ENCODE measurements at places on chromosomes 3 and 15.

GRCh38 chr3:2579206-2579605 lies 480.5 kb downstream of the CNTN4 start:
- no peak for DNase-seq

GRCh38 chr3:3675801-3676200 lies 123.4 kb upstream of the LRRN1 start:
- no peak for DNase-seq

DNA sequence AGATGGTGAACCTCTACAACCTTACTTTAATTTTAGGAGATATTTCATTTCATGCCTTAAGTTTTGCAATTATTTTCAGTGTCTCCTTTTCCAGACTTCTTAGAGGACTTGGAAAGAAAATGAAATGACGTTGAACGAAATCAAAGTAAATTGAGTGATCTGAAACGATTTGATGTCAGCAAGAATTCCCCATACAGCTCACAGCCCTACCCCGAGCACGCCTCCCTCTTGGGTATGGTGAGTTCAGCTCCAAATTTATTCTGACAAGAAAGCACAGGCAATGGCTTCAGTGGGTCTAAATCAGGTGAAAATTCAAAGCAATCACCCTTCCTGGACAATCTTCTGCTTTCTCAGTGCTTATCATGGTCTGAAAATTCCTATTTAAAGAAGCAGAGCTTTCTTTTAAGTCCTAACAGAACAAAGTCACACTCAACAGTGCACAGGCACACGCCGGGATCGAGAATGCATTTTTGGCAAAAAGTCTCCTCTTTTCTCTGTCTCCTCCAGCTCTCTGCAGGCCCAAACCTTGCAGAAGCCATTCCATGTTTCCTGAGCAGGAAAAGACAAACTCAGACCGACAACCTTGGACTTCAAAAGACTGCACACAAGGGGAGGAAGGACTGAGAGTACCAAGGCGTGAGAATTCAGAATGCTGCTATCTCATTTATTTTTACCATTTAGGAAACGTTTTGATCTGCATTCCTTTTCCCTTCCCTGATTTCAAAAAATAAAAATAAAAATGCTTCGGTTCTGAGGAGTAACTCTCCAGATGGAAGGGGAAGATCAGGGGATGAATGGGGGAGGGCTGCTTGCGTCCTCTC lies 72.0 kb downstream of the CCNL1 start:
- DNase-seq = no peak

GRCh38 chr3:78659386-78659987 lies 1108.3 kb downstream of the ROBO1 start:
- no peak for DNase-seq

DNA sequence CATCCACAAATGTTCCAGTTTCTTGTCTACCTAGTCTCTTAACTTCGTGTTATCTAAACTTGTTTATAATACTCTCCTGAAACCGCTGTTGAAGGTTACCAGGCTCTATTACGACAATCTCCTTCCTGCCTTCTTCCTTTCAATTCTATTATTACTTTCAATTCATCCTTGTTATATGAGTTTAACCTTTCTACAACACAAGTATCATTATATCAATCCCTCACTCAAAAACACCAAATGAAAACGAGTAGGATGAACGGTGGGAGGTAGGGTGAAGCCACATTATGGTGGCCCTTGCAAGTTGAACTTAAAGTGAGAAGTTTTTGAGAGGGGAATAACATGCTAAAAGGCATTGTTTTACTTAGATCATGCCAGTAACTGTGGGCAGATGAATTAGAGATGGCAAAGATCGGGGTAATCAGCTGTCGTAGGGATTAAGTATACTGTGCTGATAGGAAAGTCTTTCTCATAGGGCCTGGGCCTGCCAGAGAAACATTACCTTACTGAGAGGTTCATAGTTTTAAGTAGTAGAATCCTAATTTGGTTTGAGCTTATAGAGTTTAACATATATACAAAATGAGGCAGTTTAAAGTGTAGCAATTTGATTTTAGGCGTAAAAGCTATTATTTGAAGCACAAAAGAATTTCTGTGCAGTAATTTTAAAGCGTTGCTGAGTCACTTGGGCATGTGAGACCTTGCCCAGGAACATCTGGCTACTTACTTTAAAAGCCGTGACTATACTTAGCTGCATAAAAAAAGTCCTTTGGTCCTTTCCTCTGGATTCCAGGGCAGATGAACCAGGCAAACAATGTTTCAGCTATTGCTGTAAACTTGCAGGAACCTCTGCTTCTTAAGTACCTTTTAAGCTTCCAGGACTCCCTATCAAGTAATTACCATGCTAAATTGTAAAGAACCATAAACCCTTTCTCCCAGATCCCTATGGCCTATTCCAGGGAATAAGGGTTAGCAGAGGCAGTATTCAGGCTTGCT lies 3.3 kb upstream of the CEP97 start:
- peak; percentile 38 for DNase-seq

GRCh38 chr3:159584421-159584820 lies 404.2 kb upstream of the IL12A start:
- no peak for DNase-seq

GRCh38 chr3:2354702-2355101 lies 256.0 kb downstream of the CNTN4 start:
- no peak for DNase-seq

- DNase-seq = no peak
These were observed 60.0 kb upstream of the TRPC1 start for GRCh38 chr3:142663865-142664264.

- DNase-seq = no peak
These were observed 498 bp downstream of the PDE12 start for GRCh38 chr3:57556459-57557084.

DNA sequence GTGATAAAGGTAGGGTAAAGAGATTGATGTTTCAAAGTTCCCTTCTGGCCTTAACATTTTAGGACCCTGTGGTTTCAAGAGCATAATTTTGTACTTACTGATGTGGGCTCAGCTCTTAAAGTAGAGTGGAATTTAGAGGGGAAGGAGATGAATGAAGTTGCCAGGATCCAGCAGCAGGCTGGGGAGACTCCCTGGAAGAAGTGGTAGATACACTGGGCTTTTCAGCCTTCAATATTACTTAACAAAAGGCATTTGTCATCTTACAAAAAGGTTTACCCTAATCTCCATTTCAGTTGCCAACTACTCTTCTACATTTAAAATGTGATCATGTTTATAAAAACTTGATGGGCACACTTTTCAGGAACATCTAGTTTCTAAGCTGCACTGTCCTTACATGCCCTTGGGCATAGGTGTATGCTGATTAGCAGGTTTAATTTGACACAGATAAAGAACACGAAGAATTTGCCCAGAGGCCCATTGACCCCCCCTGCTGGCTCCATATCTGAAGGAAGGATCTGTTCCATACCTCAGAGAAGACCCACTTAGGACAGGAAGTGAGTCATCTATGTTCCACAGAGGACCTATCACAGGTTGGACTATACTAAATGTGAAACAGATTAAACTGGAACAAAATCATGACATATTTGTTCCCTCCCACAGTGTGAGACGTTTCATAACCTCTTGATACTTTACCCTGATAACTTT lies 93.0 kb upstream of the LPP start:
- DNase-seq = no peak

- DNase-seq = no peak
These were observed 24.0 kb downstream of the LTF start for GRCh38 chr3:46440531-46441294.

GRCh38 chr15:66840615-66841390 lies 138.8 kb downstream of the SMAD6 start:
- DNase-seq = no peak

GRCh38 chr3:123694366-123695087 lies 109.7 kb upstream of the HACD2 start:
- DNase-seq = no peak

GRCh38 chr3:106071306-106071705 lies 202.5 kb upstream of the CBLB start:
- no peak for DNase-seq

- DNase-seq = no peak
These were observed 143.5 kb downstream of the NUP210 start for GRCh38 chr3:13276438-13277195.

DNA sequence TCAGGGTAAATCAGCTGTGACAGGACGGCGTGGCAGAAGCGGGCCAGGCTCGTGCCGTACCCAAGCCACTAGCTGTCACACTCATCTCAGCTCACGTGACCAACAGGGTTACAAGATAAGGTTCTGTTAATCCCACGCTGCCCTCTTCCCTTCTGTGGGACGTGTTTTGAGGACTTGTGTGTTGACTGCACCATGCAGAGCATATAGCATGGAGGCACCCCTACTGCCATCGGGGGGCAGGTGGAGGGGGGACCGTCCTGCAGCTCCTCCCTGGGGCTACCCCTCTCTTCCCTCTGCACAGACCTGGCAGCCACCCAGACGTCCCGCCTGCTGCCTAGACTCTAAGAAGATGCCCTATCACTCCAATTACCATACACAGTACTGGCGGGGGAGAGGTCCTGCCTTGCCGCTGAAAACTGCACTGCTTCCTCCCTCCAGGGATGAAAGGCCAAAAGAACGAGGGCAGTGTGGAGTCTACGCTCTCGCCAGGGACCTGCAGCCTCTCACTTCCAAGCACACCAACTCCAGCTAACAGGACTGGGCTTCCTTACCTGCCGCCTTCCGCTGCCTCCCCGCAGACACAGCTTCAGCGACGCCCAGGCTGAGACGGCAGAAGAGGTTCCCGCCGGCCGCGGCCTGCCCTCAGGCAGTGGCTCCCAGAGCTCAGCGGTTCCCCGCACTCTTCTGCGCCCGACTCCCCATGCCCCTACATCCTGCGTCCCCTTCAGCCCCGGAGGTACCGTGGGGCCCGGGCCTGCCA lies at the start of gene TNK2:
Gene TNK2 (minus strand): TSS at position 618 of the 760 bp plus-strand sequence. CDS start 19,963 bp downstream, outside the sequence.
- no peak for DNase-seq

DNA sequence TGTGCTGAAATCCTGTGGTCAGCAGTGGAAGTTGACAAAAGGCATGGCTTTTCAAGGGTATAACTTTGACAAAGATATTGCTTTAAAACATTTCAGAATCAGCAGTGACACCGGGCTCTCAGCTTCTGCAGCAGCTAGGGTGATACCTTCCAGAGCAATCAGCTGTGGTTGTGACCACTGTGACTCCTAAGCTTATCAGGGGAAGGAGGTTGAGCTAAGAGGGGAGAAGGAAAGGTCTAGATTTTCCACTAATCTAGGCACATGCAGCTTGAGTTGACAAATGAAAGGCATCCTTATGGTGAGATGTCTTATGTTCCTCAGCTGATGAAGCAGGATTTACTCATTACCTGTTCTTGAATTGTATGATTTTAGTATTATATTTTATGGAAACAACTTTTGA lies 16.3 kb upstream of the LRRFIP2 start:
- no peak for DNase-seq

- DNase-seq = no peak
These were observed 16.4 kb downstream of the ARRDC4 start for GRCh38 chr15:97976766-97977503.

GRCh38 chr15:39886418-39886817 lies 33.6 kb downstream of the GPR176 start:
- DNase-seq = no peak

DNA sequence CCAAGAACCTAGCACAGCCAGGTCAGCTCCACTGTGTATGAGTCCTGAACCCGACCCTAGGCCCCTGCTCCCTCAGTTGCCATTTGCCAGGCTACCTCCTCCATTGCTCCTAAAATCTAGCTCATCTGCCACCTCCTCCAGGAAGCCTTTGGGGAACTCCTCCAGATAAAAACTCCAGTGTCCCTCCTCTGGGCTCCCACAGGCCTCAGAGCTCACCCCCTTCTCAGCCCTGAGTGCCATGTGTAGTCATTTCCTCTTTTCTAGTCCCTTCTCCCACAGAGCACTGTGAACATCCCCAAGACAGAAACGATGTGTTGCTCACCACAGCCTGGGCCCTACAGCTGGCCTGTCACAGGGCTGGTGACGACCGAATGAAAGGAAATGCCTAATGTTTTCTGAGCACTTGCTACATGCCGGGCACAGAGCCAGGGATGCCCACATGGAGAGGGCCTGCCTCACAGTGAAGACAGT lies 61.0 kb downstream of the IQSEC1 start:
- DNase-seq = no peak

- DNase-seq = no peak
These were observed at the start of gene FAIM for GRCh38 chr3:138608322-138609135. Gene FAIM (plus strand): TSS chr3:138608771. CDS start chr3:138619727, 10,956 bp downstream.

GRCh38 chr3:46098319-46098761 lies 71.1 kb upstream of the XCR1 start:
- DNase-seq = peak; percentile 80

GRCh38 chr3:113571360-113571759 lies 39.0 kb downstream of the SIDT1 start:
- no peak for DNase-seq

GRCh38 chr3:145942052-145942451 lies 218.9 kb downstream of the PLOD2 start:
- DNase-seq = no peak

GRCh38 chr3:46662771-46663551 lies 30.5 kb downstream of the ALS2CL start:
- DNase-seq = no peak

DNA sequence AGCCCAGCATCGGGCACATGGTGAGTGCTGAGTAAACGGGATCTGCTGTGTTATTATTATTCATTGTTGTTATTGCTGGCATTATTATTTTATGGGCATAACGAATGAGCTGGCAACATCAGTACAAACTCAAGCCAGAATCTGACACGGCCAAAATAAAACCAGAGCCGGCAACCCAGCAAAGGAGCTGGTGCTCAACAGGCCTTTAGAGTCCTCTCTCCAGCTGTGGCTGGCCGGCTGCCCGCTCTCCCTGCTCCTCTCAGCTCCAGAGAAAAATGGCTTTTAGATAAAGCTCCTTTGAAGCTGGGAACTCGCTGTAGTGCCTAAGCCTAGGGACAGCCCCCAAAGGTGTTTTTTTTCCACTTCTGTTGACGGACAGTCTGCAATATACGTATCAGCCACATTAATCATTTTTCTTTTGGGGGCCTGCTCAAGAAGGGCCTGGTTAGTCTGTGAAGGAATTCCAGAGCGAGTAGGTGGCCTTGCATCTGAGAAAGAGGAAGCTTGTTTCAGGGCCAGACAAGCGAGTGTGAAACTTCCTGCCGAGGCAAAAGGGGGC lies 193.9 kb upstream of the UBE2E1 start:
- DNase-seq = peak; percentile 33

Data from skeletal muscle cell (primary cell).